ENCODE measurements at places on chromosomes 3 and 15.
A peak's percentile ranks its signal among the peaks of the same experiment; 100 is the strongest.

DNA sequence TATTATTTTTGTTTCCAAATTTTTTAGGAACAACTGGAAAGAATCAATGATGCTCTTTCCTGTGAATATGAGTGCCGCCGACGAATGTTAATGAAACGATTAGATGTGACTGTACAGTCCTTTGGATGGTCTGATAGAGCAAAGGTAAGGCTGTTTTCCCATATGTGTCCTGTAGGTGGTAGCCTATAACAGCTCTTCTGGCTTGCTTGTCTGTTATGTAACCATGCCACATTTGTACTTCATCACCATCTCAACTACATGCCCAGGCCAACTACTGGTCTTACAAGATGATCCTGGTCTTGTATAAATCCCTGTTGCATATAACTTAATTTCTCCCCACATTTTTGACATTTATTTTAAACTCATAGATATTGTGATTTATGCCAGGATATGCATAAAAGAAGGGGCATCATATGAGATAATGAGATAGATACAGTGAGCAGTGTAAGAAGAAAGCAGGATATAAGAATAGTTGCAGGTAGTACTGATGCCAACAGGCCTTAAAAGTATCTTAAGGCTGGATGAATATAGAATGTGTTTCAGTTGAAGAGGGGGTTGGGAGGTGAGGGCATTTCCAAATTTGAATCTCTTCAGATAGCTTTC lies 20.3 kb downstream of the FAM98B start:
- peak; percentile 70 for DNase-seq

GRCh38 chr15:63395730-63396151 lies 14.1 kb upstream of the CA12 start:
- no peak for DNase-seq

DNA sequence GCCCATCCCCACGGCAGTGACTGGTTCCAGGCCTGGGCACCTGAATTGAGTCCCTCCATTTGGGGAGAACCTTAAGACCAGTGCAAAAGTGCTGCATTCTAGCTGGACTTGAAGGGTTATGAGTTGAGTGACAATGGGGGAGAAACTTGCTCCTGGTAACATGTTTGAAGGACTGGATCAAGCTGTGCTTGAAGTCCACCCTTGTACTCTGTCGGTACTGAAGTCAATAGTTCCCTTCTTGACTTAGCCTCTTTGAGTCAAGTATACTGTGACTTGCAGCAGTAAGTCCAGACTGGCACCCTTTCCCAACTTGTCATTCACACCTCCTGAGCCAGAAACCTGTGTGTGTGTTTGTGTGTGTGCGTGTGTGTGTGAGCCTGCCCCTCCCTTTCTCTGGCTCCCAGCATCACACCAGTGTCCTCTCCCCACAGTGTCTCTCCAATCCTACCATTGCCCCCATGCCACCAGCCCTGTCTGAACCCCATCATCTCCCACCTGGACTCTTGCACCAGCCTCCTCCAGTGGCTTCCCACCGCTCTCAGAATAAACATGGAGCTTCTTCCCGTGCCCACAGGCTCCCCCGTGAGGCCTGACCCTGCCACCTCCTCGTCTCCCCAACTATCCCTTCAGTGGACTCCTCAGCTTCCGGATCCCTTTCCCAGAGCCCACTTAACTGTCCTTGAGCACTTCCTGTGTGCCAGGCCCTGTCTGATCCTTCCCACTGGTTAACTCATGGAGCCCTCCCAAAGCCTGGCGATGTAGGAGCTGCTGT lies 10.2 kb upstream of the FBLN2 start:
- DNase-seq = no peak

GRCh38 chr3:4398941-4399245 lies 68.2 kb downstream of the SUMF1 start:
- DNase-seq = no peak

DNA sequence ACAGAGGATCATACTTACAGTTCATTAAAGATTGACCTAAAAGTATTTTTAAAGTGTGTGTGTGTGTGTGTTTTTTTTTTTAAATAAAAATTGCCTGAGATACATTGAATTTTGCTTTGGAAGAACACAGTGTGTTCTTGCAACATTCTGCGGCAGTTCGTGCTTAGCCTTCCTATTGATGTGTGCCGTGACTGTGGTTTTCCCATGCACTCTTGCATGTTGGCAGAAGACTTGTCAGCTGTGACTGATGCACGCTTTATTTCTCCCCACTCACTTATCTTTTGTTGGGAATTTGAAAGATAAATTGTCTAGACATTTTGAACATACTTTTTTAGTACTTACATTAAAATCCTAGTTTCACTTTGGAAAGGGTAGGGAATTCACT lies 136.3 kb upstream of the LRRFIP2 start:
- DNase-seq = peak; percentile 79

- DNase-seq = peak; percentile 23
These were observed 30.9 kb downstream of the FRMD4B start for GRCh38 chr3:69354948-69355347.

DNA sequence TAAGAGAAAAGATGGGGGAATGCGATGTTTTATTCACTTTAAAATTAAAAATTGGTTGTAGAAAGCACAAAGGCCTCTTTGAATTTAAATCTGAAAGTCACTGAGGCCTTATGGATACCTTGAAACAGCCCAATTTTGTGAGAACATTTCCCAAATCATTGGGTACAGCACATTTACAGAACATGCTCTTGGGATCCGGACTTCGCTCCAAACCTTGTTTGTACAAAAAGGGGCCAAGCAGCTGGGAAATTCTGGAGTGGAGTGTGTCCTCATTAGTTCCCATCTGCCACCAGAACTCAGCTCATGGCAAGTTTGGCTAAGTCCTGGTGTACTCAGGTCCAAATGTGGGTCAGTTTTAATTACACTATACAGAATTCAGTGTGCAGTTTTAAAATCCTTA lies 254.2 kb downstream of the ZBTB20 start:
- no peak for DNase-seq

DNA sequence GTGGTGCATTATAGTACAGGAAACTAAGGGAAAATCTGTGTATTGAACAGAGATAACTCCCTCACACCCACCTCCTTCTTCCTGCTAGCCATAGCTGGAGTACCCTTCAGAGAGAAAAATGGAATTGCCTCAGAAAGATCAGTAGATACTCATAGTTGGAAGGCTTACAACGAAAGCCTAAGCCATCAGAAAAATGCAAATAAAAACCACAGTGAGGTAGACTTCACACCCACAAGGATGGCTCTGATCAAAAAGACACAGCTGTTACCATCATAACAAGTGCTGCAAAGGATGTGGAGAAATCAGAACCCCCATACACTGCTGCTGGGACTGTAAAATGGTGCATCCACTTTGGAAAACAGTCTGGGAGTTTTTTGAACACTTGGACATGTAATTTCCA lies 7.4 kb upstream of the DLG1 start:
- DNase-seq = peak; percentile 94

DNA sequence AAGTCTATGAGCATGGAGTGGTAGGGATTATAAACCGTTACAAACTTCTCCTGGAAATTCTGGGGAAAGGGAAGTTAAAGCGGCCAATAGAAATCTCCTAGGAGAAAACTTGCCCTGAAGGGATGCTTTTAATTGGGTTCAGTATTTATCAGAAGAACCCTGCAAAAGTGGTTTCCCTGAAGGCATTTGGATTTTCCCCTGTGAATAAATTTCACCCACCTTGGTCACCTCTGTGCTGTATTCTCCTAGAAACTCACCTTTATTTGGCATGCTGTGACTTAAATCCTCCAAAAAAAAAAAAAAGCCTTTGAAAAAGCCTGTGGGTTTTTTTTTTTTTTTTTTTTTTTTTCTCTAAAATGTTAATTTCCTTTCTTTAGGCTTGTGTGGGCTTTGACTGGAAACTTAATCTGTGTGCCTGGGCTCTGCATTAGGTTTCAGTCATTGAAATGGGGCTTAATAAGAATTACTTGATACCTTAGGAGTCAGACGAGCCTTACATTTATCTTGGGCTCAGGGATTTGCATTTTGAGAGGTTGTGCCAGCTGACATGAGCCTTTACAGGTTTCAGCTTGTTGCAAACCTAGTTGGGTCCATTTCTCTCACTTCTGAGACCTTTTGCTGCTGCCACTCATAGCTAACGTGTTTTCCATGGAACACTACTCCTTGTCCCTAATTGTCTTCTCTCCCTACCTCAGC lies 22.0 kb downstream of the TGFBR2 start:
- no peak for DNase-seq

DNA sequence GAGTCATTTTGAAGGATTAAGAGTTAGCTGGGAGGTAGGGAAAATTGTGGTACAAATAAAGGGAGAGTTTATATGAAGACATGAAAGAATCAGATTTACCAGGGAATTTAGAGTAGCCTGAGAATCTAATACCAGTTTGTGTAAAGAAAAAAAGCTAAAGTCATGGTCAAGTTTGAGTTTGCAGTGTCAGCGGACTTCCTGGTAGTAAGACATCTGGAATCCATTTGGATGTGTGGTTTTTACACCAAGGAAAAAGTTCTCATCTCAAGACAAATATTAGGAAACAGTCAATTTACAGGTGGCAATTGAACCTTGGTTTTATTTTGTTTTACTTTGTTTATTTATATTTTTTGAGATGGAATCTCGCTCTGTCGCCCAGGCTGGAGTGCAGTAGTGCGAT lies 1.5 kb upstream of the P2RY12 start:
- DNase-seq = no peak

DNA sequence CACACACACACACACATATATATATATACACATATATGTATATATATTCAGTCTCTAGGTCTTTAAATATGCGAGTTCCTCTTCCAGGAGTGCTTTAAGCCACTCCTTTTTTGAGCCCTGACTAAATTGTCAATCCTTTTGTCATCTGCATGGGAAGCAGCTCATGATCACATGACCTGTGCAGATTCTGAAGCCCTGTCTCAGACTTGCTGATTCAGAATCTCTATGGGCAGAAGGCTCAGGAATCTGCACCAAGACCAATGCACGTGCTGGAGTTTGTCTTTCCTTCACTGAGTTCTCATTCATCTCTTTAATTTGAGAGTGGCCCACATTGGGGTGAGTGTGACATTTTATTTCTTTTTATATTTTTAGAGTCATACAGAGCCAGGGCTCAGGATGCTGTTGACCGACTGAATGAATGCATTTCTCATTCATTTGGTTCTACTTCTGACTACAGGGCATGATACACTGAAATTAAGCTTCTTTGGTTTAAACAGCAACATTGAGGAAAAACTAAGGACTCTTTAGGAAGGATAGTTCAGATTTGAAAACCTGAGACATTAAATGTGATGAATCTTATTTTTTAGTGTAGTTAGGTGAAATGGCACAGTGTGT lies 307.5 kb downstream of the EDEM1 start:
- DNase-seq = no peak

DNA sequence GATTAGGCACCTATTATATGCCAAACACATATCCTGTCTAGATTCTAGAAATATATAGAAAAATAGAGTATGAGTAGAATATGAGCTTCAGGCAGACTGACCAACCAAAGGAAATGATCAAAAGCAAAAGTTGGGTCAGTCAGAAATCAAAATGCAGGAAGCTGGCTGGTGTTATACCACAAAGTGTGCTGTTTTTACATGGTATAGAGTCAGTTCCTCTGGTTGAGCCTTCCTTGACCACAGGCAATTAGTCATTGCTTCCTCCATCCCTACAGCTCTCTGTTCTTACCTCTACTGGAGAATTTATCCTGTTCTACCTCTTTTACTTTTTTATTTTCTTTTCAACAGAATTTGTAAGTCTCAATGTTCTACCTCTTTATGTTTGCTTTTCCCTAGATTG lies 149.8 kb downstream of the TMCO5A start:
- no peak for DNase-seq

- no peak for DNase-seq
These were observed 3.1 kb downstream of the WDR93 start for GRCh38 chr15:89693696-89694095.

GRCh38 chr15:67735896-67736295 lies 89.4 kb upstream of the SKOR1 start:
- no peak for DNase-seq

- DNase-seq = no peak
These were observed 2.4 kb upstream of the CYP1A1 start for GRCh38 chr15:74727727-74728126.

- DNase-seq = no peak
These were observed 36.1 kb downstream of the FMN1 start for GRCh38 chr15:33158366-33158765.

GRCh38 chr3:49619649-49620048 lies 54.5 kb upstream of the APEH start:
- no peak for DNase-seq

- DNase-seq = peak; percentile 5
These were observed 841.0 kb downstream of the OTOL1 start for GRCh38 chr3:162337630-162338029.

DNA sequence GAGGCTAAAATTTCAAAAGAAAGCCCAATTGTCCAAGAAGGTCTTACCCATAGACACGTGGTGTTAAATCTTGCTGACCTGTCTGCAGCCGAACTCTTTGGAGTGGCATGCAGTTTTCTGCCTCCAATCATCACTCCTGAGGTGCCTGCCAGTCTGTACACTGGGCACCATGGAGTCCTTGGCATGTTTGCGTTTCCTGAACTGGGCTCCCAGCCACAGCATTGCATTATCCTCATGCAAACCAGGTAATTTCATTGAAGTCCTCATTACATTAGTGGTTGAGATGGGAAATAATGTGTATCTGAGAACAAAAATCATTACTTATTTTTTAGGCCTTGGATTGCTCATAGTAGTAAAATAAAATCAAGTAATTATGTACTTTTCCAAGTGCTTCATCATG lies 152.3 kb downstream of the AKAP13 start:
- no peak for DNase-seq

- DNase-seq = no peak
These were observed 90.5 kb downstream of the TGFBR2 start for GRCh38 chr3:30696896-30697295.

DNA sequence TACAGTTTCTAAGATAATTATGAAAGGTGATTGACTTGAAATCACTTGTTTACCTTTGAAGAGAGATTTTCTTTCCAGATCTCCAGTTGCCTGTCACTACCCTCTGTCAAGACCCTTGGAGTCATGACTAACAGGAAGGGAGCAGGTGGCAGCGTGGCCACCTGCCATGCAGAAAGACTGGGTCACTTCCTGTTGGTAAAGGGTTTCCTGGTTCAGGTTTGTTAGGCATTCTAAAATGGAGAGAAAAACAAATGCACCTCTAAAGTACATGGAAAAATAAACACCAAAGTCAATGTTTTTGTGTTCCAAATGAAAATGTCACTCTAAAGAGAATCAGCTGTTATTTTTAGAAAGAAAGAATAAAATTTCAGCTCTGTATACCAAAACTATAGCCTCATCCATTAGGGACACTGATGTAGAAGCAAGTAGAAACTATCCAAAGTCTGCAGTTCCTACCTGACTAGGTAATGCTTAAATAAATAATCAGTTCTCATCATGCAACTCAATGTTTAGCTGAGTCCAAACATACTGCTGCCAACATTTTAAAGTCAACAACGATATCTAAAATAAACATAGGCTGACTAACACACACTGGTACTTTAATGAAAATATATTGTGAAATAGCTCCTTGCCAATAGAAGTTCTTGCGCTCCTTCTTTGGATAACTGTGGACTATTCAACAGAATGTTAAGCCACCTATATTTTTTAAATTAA lies 23.9 kb upstream of the TM4SF1 start:
- peak; percentile 83 for DNase-seq
